SW480 (cell line): ENCODE measurements at places on chromosomes 5 and 9.

DNA sequence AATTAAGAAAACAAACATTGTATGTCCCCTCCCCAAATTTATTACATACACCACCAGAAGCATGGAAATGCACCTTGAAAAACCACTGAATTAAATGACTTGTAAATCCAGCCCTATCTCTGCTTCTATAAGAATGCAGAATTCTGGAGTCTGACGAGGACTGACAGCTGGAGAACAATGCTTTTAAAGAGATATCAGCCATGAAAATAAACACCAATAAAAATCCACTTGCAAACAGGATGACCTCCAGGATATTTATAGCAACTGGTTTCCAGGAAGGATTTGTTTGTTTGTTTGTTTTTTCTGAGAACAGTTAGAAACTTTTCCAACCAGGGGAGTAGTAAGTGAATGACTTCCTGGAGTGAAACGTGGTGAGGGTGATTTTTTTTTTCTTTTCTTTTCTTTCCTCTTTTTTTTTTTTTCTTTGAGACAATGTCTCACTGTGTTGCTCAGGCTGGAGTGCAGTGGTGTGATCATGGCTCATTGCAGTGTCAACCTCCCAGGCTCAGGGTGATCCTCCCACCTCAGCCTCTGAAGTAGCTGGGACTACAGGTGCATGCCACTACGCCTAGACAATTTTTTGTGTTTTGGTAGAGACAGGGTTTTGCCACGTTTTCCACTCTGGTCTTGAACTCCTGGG, 38.7 kb upstream of the SLC36A1 start:
- no peak for DNase-seq

DNA sequence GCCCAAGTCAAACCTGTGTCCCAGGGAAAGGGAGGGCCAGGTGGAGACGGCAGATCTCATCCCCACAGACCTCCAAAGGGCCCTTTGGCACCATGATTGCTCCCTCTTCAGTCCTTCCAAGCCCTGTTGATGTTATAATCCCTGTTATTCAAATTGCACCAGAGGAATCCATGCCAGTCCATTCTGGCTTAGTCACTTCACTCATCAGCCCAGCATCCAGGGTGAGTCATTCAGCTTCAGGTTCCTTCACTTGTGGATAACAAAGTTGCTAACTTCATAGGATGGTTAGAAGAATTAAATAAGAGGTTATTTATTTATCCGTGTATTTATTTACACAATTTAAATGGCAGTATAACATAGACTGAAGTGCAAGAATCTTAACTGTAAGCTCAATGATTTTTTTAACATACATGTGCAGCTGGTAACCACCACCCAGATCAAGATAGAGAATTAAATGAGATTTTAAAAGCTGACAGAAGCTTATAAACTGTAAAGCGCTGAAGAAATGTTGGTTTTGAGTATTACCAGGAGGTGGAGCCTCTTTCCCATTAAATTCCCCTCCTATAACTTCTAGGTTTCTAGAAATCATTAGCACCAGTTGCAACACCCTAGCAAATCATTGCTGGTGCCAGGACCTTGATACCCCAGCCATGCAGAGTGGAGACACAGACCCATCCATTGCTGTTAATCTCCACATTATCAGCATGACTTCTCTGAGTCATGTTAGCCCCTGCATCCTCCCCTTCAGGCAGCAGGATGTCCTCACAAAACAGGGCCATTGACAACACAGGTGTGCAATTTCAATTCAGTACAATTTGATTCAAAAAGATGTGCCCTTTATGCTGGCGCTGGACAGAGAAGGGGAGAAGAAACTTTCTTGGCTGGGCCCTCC, 77.4 kb downstream of the SEC61B start:
- DNase-seq = peak; percentile 29

GRCh38 chr5:145855763-145856267, 17.0 kb downstream of the GRXCR2 start:
- peak; percentile 96 for DNase-seq

DNA sequence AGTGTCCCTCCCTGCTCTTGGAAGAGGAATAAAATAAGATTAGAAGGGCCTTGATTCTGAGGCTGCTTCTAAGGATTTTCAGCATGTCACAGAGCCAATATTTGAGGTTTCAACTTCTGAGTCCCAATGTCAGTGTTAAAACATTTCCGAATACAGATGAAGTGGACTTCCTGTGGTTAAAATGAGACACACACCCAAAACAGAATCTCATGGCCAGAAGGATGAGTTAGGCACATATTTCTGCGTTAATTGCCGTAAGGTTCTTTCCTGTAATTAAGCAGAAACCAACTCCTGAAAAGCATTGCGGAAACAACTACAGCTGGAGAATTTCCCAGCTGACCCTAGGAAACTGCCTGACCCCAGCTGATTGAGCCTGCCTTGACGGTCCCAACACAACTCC, 10.4 kb upstream of the ZNF354B start:
- no peak for DNase-seq

GRCh38 chr9:20378851-20379250, 243.4 kb downstream of the MLLT3 start:
- DNase-seq = no peak
